Fibroblast of skin of abdomen (primary cell): ENCODE measurements at places on chromosomes 12 and 14.

DNA sequence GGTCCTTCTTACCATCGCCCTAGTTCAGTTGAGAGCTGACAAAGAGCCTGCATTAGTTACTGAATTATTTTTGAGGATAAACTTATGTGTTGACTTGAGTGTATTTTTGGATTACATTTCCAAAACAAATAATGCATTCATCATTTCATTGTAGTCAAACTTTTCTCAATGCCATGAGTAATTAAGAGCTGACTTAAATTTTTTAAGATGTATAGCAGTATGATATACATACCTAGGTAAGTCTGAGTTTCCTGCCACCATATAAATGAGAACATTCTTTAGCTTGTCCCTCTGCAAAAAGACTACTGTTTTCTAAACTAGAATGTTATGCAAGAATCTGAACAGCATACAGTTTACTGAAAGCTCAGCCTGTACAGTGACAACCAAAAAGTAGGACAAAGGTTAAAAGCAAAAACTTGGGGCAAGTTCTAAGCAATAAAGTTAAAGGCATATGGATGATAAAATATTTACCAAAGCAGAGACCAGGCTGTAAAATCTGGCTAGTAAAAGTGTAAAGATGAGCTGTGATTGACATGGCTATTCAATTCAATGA, 82.1 kb upstream of the FERMT2 start:
- no peak for DNase-seq

DNA sequence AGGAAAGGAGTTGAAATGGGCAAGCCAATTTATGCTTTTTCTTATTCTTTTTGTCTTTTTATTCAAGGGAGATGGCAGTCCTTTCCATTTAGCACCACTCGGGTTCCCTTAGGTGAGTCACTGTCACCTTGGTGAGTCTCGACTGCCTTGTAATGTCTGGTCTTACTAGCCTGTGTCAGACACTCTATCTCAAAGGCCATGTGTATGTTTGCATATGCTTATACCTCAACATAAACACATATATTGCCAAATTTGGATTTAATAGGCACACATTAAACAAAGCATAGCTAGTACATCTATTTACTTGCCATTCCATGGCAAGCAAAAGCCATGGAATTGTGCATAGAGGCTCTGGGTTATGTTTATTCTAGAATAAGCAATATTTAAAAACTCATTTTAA, 624.9 kb upstream of the FOXG1 start:
- DNase-seq, result no peak

GRCh38 chr12:46675736-46676135, 150.1 kb downstream of the SLC38A4 start:
- DNase-seq, result peak; percentile 61

DNA sequence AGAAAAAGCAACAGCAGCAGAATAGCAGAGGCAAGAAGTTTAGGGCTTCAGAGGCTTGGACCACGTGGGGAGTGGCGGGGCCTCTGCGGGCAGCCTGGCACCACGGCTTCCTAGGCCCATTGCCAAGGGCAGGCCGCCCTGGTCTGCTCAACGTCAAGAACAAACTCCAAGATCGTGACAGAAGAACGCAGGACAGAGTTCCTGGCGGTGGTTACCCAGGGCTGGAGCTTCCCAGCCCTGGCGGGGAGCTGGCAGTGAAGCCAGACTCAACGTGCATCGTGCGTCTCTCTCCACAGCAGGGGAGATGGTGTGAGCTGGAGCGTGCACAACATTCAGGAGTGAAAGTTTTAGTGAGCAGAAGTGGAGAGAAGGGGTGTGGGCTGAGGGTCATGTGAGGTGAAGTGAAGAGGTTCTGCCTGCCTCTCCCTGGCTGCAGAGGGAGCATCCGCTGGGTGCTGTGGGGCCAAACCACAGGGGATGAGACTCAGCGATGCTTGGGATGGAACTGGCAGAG, 13.9 kb upstream of the CACNA2D4 start:
- no peak for DNase-seq

- DNase-seq, result peak; percentile 57
Measured at GRCh38 chr14:20684662-20685456, 499 bp downstream of the RNASE4 start.

- DNase-seq, result no peak
Measured at GRCh38 chr12:48058771-48059170, 47.1 kb downstream of the SENP1 start.

- no peak for DNase-seq
Measured at GRCh38 chr14:105533811-105534498, 7.6 kb downstream of the TMEM121 start.

DNA sequence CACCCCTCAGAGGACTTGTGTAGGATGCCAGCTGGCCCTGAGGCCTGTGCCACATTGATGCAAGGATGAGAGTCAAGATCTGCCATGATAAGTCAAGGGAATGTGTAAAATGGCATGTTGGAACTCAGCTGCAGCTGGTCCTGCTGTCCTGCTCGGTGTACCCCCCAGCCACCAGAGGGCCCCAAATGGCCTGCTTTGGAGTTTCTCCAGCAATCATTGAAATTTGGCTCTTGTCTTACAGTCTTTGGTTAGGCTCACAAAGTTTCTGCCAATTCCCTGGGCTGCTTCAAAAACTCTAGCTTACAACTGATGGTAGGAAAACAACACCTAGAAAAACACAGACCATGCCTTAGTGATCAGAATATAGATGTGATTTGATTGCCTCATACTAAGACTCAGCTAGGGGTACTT, 76.8 kb downstream of the HSD17B6 start:
- DNase-seq, result peak; percentile 24

GRCh38 chr12:57072661-57073060, 5.9 kb downstream of the NEMP1 start:
- peak; percentile 58 for DNase-seq

DNA sequence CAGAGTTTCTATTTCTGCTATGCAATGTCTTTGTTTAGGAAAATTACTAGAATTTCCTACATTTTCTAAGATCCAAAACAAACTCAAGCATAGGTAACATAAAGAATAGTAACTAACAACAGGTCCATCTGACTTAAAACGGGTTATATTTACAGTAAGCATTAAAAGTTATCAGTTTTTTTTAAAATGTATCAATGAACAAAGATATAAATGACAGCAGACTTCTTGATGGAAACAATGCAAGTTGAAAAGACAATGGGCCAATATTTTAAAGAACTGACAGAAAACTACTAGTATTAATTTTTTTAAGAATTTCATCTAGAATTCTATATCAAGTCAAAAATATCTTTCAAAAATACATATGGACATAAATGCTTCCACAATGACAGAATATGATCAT, 367.1 kb upstream of the MGAT4C start:
- DNase-seq, result no peak

DNA sequence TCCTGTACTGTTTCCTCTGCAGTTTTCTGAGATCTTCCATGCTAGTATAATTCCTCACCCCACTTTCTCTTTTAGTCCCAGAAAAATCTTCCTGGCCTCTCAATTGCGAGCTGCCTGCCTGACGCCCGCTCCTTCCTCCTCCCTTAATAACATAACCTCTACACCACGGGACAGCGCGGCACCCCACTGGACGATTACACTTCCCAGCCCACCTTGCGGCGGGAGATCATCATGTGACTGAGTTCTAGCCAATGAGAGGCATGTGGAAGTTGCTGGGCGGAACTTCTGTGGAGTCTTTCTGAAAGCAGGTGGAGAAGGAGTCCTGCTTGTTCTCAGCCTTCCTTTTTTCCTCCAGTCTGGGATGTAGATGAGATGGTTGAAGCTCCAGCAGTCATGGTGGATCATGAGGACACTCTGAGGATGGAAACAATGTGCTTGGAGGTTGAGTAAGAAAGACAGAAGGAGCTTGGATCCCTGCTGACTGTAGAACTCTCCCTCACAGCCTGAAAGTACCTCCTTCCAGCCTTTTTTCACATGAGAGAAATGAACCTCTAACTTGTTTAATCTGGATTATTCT, 133.6 kb upstream of the VRK1 start:
- no peak for DNase-seq

- no peak for DNase-seq
Measured at GRCh38 chr14:44135972-44136371, 371.1 kb downstream of the FSCB start.

DNA sequence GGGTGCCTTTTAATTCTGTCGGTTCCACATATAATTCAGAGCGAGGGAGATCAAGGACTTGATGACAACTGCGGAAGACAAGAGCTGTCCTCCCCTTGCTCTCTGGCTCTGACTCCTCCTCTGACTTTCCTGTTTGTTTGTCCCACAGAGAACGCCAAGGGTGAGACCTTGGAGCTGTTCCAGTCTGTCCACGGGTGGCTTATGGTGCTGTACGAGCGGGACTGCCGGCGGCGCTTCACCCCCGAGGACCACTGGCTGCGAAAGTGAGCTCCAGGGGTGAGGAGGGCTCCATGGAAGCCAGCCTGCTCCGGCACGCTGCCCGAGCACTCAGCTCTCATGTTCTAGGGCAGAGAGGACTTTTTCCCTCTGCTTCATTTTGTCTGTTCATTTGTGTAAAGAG, 32.8 kb downstream of the UBE3B start:
- DNase-seq, result no peak

DNA sequence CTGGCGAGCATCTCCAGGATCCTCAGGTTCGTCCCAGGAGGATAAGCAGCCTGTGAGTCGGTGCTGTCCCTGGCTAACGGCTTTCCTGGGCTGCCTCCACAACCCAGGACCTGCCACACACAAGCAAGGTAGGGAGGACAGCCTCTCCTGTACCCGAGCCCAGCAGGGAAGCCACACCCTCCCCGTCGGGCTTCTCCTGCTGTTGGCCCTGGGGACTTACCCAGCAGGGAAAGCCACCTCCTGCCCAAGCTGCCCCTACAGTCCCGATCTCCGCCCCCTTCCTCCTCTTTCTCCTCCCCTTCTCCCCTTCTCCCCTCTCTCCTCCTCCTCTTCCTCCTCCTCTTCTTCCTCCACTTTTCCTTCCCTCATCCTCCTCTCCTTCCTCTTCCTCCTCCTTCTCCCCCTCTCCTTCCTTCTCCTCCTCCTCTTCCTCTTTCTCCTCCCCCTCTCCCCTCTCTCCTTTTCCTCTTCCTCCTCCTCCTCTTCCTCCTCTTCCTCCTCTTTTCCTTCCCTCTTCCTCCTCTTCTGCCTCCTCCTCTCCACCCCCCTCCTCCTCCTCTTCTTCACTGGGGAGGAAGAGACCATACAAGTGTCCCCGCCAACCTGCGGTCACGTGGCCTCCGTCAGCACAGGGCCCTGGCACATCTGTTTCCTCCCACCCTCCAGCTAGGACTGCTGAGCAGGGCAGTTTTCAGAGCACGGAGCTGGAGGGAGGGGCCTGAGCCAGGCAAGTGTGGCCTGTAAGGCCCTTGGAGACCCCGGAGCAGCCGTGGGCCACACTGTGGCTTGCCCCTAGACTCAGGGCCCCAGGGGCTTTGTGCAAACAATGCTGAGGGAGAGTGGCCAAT, 17.3 kb upstream of the RFLNA start:
- DNase-seq, result no peak

DNA sequence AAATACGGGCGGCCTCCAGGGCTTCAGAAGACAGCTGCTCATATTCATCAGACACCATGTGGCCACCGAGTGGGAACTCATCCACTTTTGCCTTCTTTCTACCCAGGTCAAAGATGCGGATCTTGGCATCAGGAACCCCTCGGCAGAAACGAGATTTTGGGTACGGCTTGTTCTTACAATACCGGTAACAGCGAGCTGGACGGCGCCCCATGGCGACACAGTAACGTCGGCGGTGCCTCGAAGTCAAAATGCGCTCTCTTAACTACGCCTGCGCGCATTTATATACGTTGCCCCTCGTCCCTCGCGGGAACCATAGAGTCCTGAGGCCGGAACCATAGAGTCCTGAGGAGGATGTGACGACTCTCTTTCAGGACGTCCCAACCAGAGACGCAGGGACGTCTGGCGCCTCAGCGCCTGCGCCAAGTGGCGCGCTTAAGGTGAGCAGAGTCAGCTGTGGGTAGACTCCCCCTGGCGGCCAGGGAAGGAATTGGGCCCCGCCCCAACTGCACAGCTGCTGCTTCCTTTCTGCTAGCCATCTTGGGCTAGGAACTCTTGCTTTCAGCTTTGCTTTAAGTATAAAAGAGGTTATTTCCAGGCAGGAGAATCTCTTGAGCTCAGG, at the start of gene RPL10L:
TSS of gene RPL10L (minus strand) at position 256 of the 619 bp plus-strand sequence. CDS start at position 211, 45 bp downstream.
- no peak for DNase-seq

DNA sequence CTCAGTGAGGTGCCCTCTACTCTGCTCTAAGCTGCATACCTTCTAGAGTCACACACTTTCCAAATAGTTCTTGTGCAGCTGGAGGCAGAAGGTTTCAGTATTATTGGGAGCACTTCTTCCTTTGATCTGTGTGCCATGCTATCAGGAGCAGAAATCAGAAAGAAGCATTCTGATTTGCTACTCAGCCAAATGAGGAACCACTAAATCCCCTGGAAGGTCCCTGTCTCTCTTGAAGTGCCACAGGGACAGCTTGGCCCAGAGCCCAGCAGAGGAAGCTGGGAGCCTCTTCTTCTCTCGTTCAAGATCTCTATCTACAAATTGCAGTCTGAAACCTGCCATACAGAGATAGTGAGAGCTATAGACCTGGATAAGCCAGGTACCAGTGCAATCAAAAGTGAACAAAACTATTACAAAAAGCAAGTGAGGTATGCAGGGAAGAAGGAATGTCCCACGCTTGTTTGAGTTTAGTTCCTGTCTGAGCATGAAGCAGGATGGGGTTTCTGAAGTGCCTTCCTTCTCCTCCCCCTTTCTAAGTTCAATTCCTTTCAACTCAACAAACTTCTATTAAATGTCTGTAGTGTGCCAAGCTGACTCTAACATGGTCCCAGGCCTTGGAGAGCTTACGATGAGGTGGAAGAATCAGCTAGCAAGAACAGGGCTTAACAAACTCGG, 100.9 kb upstream of the PARP11 start:
- no peak for DNase-seq

DNA sequence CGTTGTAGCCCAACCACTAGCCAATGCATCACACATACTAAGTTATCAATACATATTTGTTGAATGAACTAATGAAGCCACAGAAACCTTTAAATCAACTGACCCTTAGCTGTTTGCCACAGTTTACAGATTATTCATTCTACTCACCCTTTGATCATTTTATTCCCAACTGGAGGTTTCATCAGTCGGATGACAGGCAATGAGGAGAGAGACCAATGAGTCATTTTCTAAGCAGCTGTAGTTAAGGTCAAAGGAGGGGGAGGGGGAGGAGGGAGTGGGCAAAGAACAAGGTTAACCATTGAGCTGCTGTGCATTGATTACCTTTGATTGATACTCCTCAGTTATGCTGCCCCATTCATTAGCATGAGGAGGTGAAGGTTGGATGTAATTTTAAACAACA, 469.5 kb downstream of the VRK1 start:
- DNase-seq, result peak; percentile 85

- DNase-seq, result no peak
Measured at GRCh38 chr12:59401862-59402261, 194.0 kb upstream of the SLC16A7 start.
